ENCODE measurements at places on chromosomes 12 and 14.

DNA sequence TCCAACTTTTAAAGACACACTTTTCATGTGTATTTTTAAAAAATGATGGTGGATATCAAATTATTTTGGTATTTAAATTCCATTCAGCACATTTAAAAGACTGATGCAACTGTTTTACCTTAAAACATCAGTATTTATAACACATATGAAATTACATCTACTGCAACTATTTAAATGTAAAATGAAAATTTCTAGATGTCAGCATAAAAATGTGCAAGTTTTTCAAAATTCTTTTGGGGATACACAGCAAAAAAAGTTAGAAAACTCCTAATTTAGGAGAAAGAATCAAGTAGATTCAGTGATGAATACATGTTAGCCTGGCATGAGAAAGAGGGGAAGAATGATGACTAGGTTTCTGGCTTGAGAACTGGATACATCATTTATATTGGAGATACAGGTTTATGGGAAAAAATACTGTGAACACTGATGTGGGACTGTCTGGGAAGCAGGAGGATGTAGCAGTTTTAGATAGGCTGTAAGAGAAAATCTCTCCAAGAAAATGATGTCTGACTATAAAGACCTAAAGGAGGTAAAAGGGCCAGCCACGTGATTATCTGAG is 9.2 kb downstream of the SOS2 start:
- no peak for DNase-seq

DNA sequence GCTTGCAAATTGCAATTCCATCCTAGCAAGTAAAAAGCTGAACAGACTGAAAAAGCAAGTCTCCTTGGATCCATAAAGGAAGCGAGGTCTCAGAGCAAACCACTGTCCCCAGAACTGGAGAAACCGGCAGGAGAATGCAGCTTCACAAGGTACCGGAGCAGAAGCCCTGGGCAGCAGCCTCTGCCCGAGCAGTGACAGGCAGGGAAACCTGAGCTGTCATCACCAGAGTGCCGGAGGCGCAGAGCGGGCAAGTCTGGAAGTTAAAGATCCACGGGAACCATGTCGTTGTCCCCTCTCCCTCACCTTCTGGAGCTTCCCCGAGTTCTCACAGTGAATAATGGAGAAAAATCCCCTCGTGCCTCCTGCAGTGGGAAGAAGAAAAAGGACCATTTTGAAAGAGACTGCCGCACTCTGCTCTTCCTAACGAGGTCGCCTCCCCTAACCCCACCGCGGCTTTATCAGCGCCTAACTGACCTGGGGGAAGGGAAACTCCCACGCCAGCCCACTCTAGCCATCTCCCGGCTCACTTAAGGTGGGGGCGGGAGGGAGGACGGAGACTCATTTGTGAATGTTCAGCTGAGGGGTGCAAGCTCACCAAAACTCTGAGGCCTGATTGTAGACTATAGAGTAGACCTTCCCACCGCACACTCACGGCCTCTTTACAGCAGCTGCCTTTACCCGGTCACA is 27.8 kb downstream of the FBXL14 start:
- DNase-seq: no peak

DNA sequence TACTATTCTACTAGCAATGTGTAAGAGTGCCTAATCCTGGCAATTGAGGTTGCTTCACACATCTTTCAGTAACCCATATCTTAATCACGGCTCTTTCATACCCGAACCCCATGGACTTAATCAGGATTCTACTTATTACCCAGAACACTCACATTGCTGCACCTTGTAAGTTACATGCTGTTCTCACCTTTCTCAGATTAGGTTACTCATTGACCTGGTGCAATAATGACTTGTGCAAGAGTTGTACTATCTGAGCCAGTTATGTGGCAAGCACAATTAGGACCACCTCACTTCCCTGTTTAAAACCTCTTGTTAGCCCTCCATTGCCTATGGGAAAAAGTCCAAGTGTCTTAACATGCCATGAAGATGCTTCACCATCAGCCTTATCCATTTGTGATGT is 306.7 kb upstream of the E2F7 start:
- no peak for DNase-seq

GRCh38 chr12:55842681-55843429 is at the start of gene MMP19:
Gene MMP19, minus strand, starts transcription at chr12:55842936. Its CDS starts 106 bp downstream, at chr12:55842830.
- DNase-seq: no peak

DNA sequence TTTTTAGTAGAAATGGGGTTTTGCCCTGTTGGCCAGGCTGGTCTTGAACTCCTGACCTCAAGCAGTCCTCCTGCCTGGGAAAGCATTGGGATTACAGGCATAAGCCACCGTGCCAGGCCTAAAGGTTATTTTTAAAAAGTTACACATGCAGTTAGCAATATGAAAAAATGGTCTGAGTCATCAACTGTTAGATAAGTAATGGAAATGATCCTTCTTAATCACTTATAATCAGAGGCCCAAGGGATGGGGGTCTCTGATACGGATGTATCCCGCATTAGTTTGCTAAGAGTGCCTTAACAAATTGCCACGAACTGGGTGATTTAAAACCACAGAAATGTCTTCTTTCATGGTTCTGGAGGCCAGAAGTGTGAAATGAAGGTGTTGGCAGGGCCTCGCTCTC is 54.1 kb upstream of the FERMT2 start:
- no peak for DNase-seq

- DNase-seq: no peak
These were observed 1.9 kb upstream of the BCL11B start for GRCh38 chr14:99273766-99274345.

GRCh38 chr12:51085757-51086156 is 2.4 kb upstream of the CSRNP2 start:
- no peak for DNase-seq

DNA sequence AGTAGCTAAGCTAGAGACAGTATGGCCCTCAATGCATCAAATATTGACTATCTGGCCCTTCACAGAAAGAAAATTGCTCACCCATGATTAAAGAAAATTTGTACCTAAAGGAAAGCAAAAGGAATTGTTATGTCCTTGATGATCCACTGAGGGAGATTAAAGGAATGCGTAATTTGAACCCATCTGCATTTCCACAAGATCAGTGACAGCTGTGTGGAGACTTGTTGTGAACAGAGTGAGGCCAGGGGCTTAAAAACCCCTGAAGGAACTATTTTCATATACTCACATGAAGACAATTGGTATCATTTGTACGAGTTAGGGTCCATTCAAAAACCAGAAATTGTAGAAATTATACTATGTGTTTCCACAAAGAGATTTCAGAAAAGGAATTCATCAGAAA is 1908.1 kb upstream of the SEL1L start:
- no peak for DNase-seq

DNA sequence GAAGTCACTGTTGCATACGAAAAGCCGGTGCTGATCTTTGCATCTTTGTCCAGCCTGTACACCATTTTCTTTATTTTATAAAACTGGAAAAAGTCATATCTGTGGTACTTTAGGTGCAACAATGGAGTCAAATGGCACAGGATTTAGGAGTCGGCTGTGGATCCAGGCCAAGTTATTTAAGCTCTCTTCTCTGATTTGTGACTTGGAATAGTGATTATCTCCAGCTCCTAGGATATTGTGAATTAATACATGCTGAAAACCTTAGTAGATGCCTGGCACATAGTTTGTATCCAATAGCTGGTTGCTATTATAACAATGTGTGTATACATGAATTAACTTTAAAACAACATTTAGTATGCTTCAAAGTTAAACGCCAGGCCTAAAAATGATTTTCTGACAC is 6.2 kb upstream of the CCER1 start:
- no peak for DNase-seq

DNA sequence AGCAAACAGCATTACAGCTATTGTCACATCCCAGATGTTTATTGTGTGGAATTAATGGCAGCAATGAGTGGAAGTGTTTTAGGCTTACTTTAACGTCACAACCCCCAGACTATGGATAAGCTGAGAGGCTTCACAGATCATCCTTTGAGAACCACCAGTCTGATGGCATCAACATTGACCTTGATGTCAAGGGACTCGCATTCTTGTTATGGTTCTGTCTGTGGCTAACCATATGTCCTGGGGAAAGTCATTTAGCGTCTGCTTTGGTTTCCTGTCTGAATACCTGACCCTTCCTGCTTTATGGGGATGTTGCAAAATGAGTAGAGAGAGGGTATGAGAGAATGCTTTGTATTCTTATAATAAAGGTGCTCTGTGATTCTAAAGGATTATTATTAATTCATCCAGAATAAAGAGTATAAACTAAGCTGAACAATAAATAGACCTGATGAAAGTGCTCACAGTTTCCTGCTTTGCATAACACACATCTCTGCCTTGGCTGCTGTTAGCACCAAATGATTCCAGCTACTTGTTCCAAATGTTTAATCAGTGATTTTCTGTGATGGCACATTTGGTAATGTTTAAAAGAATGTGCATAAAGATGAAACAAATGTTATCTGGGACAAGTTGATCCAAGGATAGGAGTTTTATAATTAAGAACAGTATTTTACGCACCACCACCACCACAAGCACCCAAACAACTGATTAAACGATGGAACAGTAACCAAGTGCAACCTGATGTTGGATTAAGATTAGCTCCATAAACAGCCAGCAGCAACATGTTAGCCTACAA is 116.9 kb upstream of the LRIG3 start:
- no peak for DNase-seq

GRCh38 chr14:55530464-55530863 is 49.5 kb upstream of the KTN1 start:
- DNase-seq: no peak

- no peak for DNase-seq
These were observed 5.8 kb downstream of the CACNB3 start for GRCh38 chr12:48824112-48824511.
